Esophagus mucosa (tissue), 1 donor: ENCODE measurements at places on chromosomes 4 and X. TPM values are rescaled to one million over a fixed set of nuclear protein-coding genes. Genes with fewer than 3 reads are reported as not detected.
A peak's percentile ranks its signal among the peaks of the same experiment; 100 is the strongest.

DNA sequence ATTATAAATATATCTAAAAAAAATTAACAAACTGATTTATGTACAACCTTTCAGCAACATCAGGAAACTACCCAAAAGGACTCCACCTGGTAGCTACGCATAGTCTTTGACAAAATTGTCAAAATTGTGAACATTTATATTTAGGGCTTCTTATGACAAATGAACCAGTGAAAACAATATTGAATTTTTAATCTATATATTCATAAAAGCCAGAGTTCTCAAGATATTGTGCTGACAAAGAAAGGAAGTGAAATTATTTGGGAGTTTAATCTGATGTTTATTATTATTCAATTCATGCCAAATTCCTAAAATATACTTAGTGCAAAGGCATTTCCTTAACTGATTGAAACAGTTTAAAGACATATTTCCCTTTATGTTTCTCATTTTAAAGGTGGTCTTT is 5.3 kb upstream of the SULT1B1 start:
- ATAC-seq, result no peak

DNA sequence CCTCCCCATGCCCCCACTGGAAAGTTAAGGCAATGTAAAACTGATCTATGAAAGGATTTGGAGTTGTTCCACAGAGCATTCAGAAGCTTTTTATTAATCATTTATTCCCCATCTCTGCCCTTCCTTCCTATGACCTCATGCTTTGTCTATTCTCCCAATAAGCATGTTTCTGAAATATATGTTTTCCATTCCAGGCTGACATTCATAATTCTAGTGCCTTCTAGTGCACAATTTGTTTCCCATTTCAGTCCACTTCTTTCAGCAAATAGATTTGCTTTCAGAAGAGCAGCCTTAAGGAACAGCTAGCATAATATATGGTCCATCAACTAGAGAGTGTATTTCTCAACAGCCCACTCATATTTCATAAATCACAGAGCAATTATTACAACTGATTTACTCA is 77.1 kb upstream of the ATXN3L start:
- ATAC-seq, result no peak

GRCh38 chr4:54659749-54660535 is 2.2 kb downstream of the KIT start:
- ATAC-seq, result peak; percentile 64

GRCh38 chr4:47145630-47146029 is 114.3 kb downstream of the GABRB1 start:
- ATAC-seq, result no peak

GRCh38 chr4:75037252-75037651 is 104.3 kb downstream of the PARM1 start:
- ATAC-seq, result no peak

DNA sequence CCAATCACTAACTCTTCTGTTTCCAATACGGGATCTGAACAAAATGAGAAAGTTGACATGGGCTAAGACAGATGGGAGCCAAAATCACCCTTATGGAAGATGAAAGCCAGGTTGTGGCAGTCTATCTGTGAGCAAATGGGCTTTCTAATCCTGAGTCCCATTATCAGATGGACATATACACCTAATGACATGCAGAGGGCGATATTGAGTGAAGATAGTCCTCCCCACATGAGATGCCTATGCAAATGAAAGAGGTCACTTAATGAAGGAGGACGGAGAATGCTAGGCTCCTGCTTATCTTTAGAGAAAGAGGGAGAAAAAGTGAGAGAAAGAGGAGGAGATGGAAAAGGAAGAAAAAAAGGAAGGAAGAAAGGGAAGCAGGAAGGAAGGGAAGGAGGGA is 547.5 kb downstream of the NLGN4X start:
- ATAC-seq, result no peak

GRCh38 chrX:29295987-29296680 is 708.9 kb downstream of the IL1RAPL1 start:
- ATAC-seq, result no peak

GRCh38 chr4:71126719-71127118 is 133.3 kb downstream of the DCK start:
- no peak for ATAC-seq

Gene CENPVL2
- total RNA-seq, result not detected

Gene TGIF2LX
- not detected for total RNA-seq
